ENCODE measurements at places on chromosomes 1 and 21.
A peak's percentile ranks its signal among the peaks of the same experiment; 100 is the strongest.

GRCh38 chr1:9269078-9269501 is 23.6 kb upstream of the SPSB1 start:
- no peak for DNase-seq

DNA sequence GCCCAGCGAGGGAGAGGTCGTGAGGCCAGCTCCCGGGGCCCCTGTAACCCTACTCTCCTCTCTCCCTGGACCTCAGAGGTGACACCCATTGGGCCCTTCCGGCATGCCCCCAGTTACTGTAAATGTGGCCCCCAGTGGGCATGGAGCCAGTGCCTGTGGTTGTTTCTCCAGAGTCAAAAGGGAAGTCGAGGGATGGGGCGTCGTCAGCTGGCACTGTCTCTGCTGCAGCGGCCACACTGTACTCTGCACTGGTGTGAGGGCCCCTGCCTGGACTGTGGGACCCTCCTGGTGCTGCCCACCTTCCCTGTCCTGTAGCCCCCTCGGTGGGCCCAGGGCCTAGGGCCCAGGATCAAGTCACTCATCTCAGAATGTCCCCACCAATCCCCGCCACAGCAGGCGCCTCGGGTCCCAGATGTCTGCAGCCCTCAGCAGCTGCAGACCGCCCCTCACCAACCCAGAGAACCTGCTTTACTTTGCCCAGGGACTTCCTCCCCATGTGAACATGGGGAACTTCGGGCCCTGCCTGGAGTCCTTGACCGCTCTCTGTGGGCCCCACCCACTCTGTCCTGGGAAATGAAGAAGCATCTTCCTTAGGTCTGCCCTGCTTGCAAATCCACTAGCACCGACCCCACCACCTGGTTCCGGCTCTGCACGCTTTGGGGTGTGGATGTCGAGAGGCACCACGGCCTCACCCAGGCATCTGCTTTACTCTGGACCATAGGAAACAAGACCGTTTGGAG is 23.7 kb upstream of the TNFRSF1B start:
- DNase-seq = no peak

DNA sequence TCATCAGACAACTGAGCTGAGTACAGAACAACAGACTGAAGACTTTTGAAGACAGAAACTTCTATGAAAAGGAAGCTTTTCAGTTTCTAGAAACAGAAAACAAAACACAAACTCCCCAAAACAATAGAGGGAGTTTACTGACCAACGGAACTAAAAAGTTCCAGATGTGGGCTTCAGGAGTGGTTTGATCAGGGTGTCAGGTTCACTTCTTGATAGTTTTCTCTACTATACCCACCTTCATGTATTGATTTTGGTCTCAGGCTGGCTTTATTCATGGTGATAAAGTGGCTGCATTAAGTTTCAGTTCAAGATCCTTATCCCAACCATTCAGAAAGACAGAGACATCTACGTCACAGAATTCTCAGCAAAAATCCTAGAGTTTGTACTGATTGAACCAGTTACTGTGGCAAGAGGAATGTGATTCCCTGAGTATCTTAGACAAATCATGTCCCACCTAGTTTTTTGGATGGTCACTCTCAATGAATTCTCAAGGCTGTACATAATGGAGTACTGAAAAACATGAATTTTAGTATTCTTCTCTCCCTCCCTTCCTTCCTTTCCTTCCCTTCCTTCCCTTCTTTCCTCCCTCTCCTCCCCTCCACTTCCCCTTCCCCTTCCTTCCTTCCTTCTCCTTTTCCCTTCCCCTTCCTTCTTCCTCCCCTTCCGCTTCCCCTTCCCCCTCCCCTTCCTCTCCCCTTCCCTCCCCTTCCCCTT is 680.5 kb downstream of the PTPRU start:
- no peak for DNase-seq

- no peak for DNase-seq
Observed at GRCh38 chr1:156712626-156713025, 7.2 kb upstream of the CRABP2 start.

- no peak for DNase-seq
Observed at GRCh38 chr21:27734146-27734545, 767.3 kb upstream of the ADAMTS5 start.

- no peak for DNase-seq
Observed at GRCh38 chr1:158049853-158050252, 56.4 kb downstream of the KIRREL1 start.

GRCh38 chr1:178578541-178578940 is 65.6 kb downstream of the TEX35 start:
- no peak for DNase-seq

GRCh38 chr1:94284476-94284875 is 47.1 kb upstream of the ARHGAP29 start:
- no peak for DNase-seq

DNA sequence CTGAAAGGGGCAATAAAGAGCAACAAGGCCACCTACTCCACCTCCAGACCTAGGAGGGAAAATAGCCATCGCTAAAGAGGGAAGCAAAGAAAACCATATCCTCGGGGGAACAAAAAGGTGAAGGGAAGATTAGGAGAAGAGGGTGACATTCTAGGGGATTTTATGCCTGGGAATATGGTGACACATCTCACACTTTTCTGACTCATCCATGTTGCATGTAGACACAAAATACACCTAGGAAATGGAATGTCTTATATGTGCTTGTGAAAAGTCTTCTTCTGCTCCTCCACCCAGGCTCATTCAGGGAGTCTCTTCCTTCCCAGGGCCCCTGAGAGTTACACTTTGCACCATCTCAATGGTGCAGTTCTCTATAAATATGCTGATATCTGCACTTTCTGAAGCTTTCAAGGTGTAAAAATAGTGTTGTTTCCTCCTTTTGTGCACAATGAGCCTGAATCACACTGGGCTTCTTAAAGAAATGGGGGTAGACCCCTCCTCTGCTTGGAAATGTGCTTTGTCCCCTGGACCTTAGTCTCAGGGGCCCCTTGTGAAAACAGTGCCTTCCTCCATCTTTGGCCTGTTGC is 195.9 kb downstream of the CYYR1 start:
- DNase-seq = no peak

- DNase-seq = no peak
Observed at GRCh38 chr1:25933479-25934365, 27.5 kb upstream of the STMN1 start.

DNA sequence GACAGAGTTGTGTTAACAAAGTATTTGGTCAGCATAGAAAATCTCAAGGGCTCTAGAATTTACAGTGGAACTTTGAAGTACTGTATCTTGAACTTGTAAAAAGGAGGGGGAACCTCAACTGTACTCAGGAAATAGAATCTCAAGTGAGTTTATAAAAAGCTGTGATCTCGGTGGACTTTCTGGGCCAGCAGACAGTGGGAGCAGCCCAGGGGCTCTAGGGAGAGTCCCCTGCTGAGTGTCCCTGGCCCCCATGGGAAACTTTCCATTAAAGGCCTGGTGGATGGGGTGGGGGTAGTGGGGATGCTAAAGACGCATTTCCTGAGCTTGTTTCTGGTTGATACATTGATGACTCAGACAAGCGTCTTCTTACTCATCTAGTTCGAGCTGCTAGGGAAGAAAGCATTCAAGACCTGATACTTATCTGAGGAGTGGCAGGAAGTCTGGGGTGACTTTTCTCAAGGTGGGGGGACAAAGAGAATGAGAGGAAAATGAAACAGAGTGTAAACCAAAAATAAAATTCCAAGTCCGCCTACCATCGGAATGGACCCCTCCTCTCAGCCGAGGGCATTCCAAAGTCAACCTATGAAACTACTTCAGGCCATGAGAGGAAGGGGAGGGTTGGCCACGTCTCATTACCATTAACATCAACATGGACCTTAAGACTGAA is 65.5 kb downstream of the NID1 start:
- DNase-seq = no peak

GRCh38 chr1:208233546-208233945 is 10.6 kb downstream of the PLXNA2 start:
- no peak for DNase-seq

DNA sequence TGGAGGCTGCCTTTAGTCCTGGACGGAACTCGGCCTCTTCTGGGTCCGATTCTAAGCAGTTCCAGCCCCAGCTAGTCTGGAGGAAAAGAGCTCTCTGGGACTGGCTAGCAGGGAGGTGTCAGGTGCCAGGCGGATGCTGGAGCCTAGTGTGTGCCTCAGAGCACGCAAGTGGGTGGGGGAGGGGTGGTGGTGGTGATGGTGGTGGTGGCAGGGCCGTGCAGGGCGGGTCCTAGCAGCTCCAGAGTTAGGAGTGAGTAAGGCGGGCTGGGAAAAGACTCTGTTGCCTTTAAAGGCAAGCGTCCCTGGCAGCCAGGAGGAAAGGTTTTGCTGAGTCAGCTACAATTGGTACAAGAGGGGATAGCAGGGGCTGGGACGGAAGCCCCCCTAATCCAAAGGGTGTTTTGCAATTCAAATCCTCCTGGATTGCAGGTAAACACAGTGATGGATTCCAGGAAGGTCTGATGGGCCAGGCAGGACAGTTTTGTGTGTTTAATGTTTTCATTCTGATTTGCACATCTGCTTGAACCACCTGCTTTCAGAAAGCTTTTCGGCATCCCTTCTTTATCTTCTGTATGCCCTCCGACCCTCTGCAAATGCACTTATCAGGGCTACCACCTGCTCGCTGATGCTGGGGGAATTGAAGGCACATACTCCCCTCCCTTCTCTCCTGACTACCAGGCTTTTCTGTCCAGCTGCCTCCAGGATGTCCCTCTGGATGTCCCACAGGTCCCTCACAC is 4.1 kb upstream of the SLC2A1 start:
- peak; percentile 36 for DNase-seq

Measured in NCI-H2171 (cell line).